ENCODE measurements at places on chromosomes 6 and 20.

- DNase-seq: no peak
Observed at GRCh38 chr20:62831361-62831788, 14.5 kb downstream of the COL9A3 start.

GRCh38 chr20:347640-348484, 951 bp downstream of the NRSN2 start:
- DNase-seq: no peak

DNA sequence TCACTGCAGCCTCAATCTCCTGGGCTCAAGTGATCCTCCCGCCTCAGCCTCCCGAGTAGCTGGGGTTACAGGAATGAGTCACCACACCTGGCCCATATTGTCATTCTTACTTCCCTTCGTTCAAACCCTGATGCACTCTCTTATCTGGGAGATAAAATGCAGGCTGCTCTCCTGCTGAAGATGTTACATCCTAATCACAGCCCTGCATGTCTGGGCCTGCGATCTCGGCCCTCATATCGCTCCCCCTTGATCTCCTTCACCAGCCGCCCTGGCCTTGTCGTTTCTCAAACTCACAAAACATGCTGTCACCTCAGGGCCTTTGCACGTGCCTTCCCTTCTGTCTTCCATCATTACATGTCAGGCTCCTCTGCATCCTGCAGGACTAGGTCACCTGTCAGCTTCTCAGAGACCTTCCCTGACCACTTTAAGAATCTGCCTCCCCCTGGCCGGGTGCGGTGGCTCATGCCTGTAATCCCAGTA, 8.8 kb upstream of the C20orf203 start:
- DNase-seq: no peak

- no peak for DNase-seq
Observed at GRCh38 chr6:107624541-107624940, 134.6 kb downstream of the SOBP start.

- no peak for DNase-seq
Observed at GRCh38 chr6:38387461-38387860, 252.3 kb downstream of the BTBD9 start.

- no peak for DNase-seq
Observed at GRCh38 chr6:102759415-102759814, 1365.9 kb downstream of the GRIK2 start.

- no peak for DNase-seq
Observed at GRCh38 chr6:89745096-89745495, 74.5 kb downstream of the MDN1 start.

GRCh38 chr20:3031524-3032147, 11.8 kb upstream of the GNRH2 start:
- DNase-seq: no peak

GRCh38 chr6:74447013-74447412, 751.0 kb downstream of the CD109 start:
- DNase-seq: no peak

DNA sequence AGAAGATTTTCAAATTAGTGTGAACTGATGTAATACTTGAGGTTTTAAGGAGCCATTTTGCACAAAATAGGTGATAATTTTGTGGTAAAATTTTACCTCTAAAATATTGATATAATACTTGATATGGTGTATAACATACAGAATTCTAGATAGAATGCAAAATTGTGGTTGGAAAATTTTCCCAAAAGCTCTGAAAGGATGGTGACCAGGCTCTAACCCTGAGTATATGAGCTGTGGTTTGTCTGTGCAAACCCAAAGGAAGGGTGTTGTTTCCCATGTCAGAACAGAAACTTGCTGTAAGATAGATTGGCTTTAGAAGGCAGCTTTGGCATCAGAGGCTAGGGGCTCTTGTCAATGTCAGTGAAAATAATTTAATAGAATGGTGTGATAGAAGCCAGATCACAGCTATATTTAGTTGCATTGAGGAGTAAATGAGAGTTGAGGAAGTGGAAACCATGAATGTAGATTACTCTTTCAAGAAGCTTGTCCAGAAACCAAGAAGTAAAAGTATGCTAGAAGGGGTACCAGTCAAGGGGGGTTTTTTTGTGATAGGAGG, 257.7 kb downstream of the FARS2 start:
- DNase-seq: no peak

DNA sequence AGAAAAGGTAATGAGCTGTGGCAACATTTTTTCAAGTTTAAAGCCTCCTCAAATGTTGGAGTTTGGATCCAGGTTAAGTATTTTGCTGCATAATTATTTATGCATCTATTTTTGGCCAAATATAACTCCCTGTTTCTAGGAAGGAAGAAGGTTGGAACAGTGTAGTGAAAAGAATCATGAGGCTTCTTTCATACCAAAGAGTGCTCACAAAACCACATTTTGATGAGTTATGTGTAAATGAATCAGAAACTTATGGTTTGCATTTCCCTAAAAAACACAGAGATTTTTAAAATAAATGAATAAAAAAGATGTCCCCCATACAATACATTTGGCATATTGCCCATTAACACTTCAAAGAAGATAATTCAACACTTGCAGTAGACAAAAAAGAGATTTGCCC, 246.9 kb upstream of the PRDM1 start:
- DNase-seq: no peak

DNA sequence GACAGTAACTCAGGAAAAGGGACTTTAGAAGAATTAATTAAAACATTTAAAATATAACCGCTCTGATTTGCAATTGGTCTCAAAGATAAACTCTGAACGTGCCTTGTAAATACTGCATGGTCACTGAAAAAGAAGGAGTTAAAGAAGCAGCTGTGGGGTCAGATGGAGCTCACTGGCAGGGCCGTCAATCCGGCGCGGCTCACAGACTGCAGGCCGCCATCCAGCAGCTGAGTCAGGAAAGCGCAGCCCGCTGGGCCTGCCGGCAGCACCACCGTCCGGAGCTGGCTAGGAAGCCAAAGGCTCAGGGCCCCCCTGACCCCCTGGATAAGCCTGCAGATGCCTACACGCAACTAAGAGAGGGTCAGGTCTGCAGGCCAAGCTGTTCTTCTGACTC, 54.2 kb upstream of the FRMD1 start:
- DNase-seq: no peak

DNA sequence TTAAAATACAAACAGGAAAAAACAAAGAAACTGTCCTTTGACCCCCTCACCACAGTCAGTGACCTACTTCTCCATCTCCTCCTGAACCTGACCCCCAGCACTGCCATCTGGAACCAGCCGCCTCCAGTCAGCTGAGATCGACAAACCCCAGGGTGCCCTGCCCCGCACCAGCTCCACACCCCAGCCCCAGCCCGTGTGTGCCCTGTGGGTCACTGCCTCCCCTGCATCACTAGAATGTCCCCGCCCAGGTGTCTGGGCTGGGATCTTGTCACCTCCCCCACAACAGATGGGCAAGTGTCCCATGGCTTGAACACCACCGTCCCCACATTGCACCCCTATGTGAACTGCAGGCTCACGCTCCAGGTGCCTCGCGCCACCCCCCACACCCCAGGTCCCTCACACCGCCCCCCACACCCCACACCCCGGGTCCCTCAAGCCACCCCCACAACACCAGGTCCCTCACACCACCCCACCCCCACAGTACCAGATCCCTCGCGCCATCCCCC, 13.3 kb downstream of the TAF4 start:
- DNase-seq: no peak

DNA sequence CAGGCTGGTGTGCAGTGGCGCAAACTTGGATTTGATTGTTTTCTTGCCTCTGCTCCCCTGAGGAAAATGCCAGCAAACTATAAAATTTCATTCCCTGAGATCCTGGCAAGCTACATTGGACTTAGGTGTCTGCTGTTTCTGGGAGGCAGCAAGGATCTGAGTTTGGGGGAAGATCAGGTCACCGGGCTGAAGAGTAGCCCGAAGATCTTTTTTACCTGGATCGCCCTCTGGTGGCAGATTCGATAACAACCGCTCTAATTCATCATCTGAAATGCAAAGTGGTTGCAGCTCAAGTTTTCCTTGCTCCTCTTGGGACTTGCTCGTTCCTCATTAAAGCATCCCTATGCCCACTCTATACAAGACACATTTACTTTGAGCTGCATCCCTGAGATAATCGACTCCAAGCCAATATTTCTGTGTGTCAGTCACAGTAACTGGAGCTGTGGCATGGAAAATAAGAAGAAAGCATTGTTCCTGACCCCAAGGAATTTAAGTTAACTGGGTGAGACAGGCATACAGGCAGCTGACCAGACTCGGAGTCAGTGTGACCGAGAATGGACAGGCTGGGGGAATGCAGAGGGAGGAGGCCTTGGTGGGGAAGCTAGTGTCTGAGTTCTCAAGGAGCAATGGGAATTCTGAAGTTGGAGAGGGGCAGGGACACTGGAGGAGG, 131.8 kb upstream of the PROKR2 start:
- DNase-seq: no peak

- DNase-seq: no peak
Observed at GRCh38 chr6:148818939-148819575, 72.2 kb downstream of the UST start.

DNA sequence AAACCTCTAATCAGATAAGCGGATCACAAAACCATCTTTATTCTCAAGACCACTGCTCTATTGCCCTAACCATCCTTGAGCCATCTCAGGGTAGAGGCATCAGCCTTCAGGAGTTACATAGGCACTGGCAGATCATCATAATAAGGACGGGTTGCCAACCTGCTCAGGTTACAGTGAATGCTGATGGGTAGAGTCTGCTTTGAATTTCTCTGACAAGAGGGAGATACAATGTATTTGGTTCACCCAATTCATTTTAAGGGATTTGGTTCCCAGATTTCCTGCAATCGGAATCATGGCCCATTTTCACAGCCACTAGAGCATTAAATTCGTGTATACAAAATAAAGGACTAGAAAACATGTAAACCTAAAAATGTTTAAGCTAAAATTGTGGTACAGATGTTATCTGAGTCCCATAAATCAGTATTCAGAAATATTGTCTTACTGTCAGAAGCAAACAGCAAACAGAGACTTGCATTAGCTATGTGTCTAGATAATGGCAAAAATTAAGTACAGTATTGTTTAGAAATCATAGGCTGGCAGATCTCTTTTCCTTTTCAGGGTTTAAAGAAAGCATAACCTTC, 41.9 kb upstream of the TMEM170B start:
- DNase-seq: no peak

DNA sequence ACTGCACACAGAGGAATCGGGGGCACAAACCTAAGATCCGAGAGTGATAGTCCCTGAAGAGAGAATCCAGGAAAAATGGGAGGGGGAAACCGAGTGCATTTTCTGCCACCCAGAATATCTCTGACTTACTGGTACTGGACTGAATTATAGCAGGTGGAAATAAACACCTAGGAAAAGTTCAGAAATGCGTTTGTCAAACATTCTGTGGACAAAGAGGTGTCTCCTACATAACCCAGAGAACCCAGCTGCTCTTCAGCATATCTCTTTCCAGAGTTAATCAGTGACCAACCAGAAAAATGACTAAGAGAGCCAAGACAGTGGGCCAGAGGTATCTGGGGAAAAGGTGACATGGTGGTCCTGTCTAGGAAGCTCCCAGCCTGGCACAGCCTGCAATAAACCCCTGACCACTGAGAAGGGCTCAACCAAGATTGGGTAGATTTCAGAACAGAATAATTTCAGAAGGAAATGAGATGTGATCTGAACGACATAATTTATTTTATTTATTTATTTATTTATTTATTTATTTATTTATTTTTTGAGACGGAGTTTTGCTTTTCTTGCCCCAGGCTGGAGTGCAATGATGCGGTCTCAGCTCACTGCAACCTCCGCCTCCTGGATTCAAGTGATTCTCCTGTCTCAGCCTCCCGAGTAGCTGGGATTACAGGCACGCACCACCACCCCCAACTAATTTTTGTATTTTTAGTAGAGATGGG, 6.0 kb upstream of the VNN1 start:
- DNase-seq: no peak

- DNase-seq: no peak
Observed at GRCh38 chr6:80340280-80340679, 233.8 kb downstream of the BCKDHB start.

DNA sequence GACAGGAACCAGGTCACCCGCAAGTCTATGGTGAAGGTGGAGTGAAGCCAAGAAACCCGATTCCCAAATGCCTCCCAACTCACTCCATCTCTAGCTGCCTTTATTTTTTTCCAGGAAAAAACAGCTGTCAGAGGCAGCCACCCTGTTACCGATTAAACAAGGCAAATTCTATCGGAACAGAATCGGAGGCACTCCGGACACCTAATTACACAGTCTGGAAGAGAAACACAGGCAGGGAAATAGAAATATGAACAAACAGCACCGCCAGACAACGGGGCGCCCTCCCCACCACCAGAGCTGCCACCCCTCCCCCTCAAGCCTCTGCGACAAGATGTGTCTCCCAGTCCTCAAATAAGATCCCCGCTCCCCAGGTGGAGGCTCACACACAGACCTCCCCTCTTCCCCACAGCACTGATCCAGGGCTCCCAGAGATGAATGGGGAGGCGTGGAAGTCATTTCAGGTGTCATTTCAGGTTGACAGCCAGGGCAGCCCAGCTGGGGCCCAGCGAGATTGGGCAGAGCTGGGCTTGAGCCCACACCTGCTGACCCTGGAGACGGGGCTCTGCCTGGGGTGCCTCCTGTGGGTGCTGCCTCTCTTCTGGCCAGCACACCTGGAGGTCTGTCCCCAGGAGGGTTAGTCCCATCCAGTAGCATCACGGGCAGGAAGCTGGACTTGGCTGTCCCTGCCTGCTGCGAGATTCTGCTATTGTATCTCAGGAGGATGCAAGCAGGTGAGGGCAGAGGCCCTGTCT, 19.8 kb upstream of the VSTM2L start:
- DNase-seq: no peak

GRCh38 chr6:36769676-36770499, 69.4 kb downstream of the CPNE5 start:
- DNase-seq: no peak

DNA sequence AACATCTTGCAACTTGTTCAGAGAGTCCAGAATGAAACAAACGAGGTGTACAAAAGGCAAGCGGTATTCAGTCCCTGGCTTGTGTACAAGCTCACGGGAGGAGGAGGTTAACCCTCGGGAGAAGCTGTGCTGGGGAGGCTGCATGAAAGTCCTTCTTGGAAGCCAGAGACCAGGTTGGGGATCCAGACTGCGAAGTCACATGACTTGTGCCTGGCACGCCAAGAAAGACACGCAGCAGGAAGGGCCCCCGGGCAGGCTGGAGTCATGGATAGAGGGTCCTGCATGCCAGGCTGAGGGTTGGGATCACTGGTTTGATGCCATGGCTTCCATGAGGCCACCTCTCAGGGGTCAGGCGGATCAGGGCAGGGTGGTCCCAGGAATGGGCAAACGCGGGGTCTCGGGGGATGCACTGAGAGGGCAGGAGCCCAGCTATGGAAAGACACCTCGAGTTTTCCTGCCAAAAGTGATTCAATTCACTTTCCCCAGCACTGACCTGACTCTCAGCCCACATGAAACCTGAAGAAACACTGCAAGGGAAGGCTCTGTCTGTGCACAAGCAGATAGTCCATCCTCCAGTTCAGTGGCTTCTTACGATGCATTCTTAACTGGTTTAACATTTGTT, 79.4 kb downstream of the DLL1 start:
- no peak for DNase-seq

GRCh38 chr6:3701631-3702030, 49.9 kb downstream of the PXDC1 start:
- DNase-seq: no peak

- DNase-seq: no peak
Observed at GRCh38 chr6:11412011-11412424, 125.5 kb upstream of the TMEM170B start.

- no peak for DNase-seq
Observed at GRCh38 chr6:142071981-142072380, 60.7 kb upstream of the GJE1 start.
